ENCODE measurements at places on chromosomes 13 and 19.

GRCh38 chr19:19540064-19540714 lies 2.1 kb downstream of the CILP2 start:
- DNase-seq: peak; percentile 15

DNA sequence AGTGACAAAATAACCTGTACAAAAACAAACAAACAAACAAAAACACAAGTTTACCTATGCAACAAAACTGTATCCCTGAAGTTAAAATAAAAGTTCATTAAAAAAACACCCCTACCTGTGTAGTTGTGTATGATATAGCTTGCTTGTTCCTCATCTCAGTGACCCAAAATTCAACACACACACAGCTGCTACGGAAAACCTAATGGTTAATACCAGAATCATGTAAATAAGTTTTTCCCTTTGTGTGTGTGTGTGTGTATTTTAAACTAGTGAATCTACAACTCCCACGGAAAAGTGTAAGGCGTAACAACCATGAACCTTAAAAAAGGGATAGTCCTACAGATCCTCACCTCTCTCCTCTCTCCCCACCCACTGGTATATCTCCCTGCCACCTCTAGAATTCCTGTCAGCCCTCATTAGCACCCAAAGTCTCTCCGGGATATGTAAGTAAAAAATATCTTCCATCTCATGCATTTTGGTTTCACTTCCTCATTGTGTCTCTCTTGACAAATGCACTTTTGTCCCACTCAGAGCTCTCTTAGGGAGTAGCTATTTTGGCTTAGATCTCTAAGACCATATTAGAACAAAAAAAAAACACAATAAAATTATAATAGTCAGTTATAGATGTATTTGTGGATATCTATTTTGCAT lies 2236.5 kb downstream of the PCDH9 start:
- DNase-seq: no peak

GRCh38 chr13:67087527-67087926 lies 142.6 kb downstream of the PCDH9 start:
- DNase-seq: no peak

DNA sequence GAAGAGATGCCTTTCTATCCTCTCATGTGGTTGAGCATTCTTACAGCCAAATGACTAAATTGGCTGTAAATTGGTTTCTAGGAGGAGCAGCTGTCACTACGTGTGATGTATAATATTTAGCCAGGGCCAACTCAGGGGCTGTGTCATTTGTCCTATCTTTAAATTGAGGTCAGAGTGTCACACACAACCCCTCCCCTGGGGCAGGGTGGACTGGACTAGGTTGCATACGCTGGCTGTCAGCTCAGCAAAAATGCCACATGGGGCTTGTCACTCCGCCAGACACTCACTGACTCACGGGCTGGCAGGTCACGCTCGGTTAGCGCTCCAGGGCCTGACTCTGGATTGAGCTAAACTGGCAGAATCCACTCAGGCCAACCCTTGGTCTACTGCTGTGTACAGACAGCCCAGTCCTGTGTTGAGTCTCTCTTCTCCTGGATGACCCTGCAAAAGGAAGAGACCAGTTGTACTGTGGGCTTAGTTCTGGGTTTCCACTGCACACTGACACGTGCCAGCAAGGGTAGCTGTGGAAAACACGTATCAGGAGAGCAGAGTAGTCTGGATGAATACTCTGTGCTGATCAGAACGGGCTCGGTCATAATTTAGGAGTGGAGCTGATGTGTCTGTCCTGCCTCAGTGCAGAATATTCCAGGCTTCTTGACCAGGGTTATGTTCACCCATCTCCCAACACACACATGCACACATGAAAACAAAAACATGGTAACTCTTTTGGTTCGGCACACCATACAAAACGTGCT lies 29.1 kb downstream of the SHISA2 start:
- peak; percentile 92 for DNase-seq

GRCh38 chr19:13459351-13459750 lies 46.9 kb downstream of the CACNA1A start:
- DNase-seq: no peak

DNA sequence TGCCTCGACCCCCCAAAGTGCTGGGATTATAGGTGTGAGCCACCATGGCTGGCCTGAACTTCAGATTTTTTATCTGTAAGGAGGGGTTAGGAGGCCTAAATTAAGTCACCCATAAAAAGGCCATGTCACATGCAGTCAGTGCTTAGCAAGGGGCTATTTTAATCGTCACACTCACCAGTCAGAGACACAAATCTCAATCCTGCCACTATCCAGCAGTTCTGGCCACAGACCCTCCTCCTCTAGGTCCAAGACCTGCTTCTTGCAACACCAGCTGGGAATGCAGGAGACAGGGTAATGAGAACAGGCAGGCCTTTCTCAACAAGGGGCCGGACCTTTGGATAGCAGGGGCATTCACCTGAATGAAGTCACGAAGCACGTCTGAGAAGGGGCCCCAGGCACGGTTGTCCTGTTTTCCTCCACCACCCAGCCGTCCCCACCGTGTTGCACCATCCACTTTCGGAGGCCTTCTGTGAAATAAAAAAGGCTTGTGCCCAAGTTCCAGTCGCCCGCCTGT lies 1.4 kb downstream of the FBXO27 start:
- DNase-seq: no peak

DNA sequence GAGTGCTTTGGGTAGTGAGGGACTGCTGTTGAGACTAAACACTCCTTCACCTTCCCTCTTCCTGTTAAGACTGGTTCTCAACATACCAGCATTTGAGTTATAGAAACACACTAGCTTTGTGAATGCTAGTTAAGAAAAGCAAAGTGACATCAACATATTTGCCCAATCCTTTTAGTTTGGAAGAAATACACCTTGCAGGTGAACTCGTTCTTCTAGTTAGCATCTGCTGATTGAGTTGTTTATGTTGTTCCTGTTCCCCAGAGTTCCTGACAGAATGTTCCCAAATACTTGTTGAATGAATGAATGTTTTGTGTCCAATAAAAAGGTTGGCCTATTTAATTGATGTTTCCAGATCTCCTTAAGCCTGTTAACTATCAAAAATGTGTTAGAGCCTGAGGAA lies 7.1 kb downstream of the LMO7 start:
- no peak for DNase-seq

GRCh38 chr19:14081797-14082674 lies 3.5 kb downstream of the C19orf67 start:
- DNase-seq: no peak

DNA sequence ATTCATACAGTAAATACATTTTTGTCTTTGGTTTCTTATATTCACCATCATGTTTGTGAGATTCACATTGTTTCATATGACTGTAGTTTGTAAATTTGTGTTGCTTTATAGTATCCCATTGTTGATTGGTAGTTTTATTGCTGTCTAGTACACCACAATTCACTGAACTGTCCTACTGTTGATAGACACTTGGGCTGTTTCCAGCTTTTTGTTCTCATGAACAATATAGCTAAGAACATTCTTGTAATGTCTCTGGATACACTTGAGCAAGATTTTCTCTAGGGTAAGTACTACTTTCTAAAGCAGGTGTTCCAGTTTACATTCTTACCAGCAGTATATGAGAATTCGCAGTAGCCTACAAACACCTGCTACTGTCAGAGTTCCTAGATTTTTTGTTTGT lies 37.8 kb downstream of the SKA3 start:
- DNase-seq: no peak

DNA sequence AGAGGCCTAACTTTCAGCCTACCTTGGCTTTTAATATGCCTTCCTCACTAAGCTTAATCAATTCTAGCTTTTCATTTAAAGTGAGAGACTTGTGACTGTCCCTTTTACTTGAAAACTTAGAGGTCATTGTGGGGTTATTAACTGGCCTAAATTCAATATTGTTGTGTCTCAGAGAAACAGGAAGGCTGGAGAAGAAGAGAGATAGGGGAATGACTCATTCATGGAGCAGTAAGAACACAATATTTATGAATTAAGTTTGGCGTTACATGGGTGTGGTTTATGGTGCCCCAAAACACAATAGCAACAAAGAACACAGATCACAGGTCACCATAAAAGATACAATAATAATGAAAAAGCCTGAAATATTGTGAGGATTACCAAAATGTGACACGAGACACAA lies 612.1 kb downstream of the TBC1D4 start:
- DNase-seq: no peak

DNA sequence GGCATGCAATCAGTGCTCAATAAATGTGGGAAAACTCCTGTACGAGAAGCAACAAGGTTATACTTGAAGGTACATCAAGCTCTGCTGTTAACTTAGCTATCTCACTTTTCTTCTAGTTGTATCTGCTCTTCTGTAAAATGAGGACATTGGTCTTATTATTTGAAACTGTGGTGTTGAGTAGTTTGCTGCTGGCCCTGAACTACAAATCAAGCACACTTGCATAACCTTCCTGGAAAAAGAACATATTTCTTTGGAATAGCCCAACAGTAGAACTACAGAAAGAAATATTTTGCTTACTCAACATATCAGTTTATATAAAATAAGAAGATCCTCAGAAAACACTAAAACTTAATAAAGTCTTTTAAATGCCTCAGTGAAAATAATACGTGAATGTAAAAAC lies 203.0 kb downstream of the KCTD12 start:
- no peak for DNase-seq

- DNase-seq: no peak
Measured at GRCh38 chr19:39247701-39248664, 673 bp downstream of the IFNL4 start.

DNA sequence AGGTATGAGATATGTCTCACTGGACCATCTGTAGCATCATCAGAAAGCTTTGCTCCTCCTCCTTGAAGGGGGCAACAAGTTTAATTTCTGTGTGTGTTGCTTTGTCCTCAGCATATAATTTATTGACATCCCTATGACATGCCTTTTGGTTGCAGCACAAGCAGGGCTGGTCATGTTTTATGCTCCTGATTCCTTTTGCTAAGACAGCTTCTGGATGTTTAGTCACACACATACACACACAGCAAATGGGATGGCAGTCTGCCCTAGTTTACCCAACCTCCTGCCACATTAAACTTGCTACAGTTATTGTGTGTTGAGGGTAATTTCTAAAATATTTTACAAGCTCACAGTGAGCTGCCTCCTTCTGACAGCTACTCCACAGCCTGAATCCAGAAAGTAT lies 217.9 kb upstream of the RXFP2 start:
- no peak for DNase-seq

GRCh38 chr19:35162471-35163326 lies 8.2 kb downstream of the FXYD5 start:
- no peak for DNase-seq

- no peak for DNase-seq
Measured at GRCh38 chr19:17679526-17680229, 8.5 kb downstream of the UNC13A start.

- DNase-seq: peak; percentile 84
Measured at GRCh38 chr19:38543807-38544568, 73.8 kb downstream of the MAP4K1 start.

GRCh38 chr19:54190503-54191010 lies 551 bp upstream of the TSEN34 start:
- DNase-seq: peak; percentile 99

DNA sequence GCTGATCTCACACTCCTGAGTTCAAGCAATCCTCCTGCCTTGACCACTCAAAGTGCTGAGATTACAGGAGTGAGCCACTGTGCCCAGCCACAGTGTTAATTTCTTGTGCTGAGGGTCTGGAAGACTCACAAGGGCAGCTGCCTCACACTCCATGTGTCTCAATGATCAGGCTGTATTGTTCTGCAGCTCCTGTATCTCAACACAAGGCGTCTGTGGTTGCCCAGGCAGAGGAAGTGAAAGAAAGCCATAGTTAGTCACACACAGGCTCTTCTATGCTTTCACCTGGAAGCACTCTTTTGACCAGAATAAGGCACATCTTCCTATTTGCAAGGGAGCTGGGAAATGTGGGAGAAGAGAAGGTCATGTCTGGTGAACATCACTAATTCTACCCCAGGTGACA lies 107.3 kb upstream of the ZNF507 start:
- no peak for DNase-seq

DNA sequence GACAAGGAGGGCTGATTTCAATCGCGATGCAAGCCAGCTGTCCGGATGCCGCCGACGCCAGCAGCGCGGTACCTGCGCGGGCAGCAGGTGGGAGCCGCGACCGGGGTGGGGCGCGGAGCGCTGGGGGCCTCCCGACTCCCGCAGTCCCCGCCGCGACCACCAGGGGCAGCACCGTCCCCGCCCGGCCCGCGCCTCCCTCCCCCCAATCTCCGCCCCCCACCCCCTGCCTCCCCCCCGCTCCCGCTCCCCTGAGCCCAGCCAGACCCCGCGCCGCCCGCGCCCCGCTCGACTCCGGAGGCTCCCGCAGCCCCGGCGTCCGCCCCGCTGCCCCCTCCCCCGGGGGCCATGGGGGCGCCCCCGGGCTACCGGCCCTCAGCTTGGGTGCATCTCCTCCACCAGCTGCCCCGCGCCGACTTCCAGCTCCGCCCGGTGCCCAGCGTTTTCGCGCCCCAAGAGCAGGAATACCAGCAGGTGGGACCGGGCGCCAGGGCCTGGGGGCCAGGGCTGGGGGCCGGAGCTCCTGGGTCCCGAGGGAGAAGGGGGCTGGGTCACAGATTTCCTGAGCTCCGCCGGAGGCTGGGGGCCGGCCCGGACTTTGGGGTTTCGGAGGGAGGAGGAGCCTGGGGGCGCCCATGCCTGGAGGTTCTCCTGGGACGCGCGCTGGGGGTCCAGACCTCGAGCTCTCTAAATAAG lies at the start of gene TTYH1:
TTYH1 (plus strand) TSS at position 257 of the 693 bp plus-strand sequence; CDS start at position 346, 89 bp downstream.
- no peak for DNase-seq

GRCh38 chr13:101384929-101385328 lies 31.4 kb downstream of the NALCN start:
- DNase-seq: no peak

GRCh38 chr13:105202354-105202753 lies 1333.1 kb downstream of the EFNB2 start:
- no peak for DNase-seq

- no peak for DNase-seq
Measured at GRCh38 chr13:73985783-73986182, 148.4 kb downstream of the KLF12 start.

DNA sequence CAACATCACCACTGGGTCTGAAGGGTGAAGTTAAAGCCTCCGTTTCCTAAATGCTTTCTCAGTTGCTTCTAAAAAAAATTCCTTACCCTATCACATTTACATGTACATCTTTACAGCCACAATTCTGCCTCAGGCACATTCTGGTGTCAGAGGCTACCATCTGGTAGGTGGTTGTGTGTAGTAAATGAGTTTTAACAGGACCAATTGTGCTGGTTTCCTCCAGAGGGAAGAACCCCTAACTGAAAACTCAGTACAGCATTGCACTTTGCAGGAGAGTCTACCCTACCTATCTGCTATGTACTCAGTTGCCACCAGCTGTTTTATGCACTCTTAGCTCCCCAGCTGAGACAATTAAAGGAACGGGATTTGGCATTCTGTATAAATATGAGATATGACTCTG lies 1576.5 kb downstream of the PCDH9 start:
- DNase-seq: no peak

DNA sequence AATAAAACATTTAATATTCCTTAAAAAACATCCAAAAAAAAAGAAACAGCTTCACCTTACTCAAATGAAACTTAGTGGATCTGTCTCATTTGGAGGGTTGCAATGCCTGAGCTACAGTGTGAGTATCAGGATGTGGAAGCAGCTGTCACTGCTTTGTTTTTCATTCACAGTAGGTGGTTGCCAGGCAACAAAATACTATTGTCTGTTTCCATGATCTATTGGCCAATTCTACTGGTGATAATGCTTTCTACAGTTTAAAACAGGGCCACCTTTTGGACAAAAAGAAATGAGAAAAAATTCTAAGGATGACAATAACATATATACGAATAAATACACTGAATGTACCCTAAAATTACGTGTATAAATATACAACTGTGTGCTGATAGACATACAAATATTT lies 3.0 kb downstream of the ENOX1 start:
- no peak for DNase-seq

Data from gastrocnemius medialis (tissue), 4 donors.